ENCODE measurements at places on chromosomes 3 and 15.

- DNase-seq = no peak
These were observed 99.7 kb downstream of the ROBO2 start for GRCh38 chr3:77139624-77140023.

DNA sequence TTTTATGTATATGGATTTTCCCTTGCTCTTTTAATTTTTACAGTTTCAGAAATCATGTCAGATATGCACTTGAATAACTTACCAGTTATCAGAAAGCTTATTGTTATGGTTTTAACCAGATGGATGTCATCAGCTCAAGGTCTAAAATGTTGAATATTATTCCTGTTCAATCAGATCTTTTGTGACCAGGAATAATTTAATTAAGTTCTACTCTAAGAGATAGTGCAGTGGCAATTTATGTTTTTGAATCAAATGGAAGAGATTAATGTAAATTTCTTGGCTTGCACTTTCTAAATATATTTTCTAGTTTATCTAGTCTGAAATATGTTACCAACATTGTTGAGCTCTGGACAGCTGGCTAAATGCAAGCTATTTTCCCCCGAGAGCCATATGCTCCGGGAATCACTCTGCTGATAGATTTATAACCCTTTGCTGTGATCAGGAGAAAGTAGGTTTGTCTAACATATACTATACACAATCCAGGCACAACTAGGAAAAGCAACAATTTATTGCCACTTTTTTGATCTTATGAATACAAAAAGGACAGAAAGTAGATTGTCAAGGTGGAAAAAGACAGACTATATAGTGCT is 76.8 kb upstream of the CD96 start:
- DNase-seq = no peak

GRCh38 chr3:156735471-156735870 is 61.1 kb downstream of the TIPARP start:
- DNase-seq = no peak

- DNase-seq = peak; percentile 69
These were observed at the start of gene PPM1M for GRCh38 chr3:52245322-52246263. Gene PPM1M (plus strand): TSS chr3:52245759. CDS start chr3:52245825, 66 bp downstream.

DNA sequence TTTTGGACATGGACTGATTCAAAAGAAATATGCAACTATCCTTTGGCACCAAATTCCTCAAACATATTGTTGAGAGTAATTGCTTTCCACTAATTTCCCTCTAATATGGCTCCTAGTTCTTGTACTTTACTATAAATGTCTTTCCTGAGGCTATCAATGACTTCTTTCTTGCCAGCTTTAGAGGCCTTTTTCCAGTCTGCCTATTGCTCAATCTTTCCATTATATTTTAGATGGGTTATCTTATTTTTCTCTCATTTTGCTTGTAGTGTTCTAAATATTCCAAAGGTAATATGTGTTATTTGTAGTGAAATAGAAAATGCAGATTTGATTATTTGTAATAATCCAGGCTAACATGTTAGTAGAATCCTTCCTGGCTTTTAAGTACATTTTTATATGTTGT is 11.5 kb upstream of the TEX9 start:
- no peak for DNase-seq

DNA sequence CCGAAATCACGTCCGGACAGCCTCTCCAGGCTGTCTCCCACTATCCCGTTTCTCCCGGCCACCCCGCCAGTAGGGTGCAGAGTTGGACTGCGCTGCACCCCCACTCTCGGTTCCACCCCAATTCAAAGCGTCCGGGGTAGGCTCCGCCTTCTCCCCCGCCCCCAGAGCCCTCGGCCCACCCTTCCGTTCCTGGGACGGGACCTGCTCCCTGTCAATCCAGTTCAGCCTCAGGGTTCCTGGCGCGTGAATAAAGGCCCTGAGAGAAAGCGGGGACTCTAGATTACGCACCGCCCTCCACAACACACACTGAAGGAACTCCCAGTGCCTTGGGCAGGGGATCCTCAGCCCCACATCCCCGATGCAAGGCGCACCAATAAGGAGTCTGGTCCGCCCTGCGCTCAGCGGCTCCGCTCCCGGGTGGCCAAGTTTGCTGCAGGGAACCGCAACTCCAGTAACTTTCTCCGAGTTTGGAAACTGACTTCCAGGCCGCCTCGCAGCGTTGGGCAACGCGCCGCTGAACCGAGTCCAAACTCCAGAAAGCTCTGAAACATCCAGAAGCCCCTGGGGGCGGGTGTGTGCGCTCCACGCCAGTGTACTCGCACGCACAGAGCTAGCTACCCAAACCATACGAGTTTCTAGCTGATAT is 1.9 kb downstream of the ADAMTS9 start:
- peak; percentile 94 for DNase-seq

DNA sequence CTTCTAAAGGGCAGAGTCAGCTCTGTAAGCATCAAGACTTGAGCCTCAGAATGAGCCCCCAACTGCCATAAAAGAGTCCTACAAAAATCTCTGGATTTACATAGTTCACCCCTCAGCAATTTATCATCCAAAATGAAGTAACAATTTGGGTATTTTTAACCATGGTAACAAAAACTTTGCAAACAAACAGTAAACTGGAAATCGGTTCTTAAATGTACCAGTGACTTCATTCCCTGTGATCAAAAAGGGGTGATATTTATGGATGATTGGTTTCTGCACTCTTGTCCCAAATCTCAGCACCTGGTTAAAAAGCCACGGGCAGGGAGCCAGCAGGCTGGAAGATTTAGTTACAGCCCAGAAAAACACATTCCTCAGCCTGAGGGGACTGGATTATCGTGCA is 73.6 kb downstream of the TFG start:
- DNase-seq = no peak

GRCh38 chr15:25850154-25851111 is 12.7 kb downstream of the ATP10A start:
- peak; percentile 86 for DNase-seq

DNA sequence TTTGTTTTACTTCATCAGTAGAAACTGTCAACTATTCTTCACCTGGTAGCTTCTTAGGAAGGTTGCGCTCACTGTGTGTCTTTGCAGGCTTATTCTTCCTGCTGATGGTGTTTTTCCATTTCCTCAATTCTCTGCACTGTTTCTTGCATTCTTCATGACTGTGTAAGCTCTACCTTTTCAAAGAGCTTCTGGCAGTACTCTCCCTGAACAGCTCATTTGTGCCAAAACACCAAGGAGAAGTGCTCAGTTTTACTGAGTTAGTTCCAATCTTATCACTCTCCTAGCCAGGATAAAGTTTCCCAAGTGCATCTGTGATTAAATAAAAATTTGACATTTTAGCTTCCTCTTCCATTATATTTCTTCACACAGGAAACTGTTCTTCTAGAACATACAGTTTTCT is 339.8 kb downstream of the EPHA3 start:
- no peak for DNase-seq

DNA sequence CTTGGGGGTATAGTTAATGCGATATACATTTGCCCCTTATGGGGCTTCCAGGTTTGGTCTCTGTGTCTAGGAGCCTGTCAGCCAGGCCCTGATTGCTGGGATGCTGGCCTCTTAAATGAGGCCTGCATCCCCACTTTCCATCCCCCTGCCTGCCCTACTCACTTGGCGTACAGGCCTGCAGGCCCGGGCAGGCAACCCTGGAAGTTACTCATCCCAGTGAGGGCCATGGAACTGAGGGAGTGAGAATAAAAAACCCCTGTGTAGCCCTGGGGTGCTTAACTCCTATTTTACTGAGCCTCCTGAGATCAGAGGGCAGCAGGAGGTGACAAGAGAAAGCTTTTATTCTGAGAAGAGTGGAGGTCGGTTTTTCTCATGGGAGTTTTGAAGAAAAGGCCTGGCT is 2.0 kb downstream of the DISP2 start:
- no peak for DNase-seq

DNA sequence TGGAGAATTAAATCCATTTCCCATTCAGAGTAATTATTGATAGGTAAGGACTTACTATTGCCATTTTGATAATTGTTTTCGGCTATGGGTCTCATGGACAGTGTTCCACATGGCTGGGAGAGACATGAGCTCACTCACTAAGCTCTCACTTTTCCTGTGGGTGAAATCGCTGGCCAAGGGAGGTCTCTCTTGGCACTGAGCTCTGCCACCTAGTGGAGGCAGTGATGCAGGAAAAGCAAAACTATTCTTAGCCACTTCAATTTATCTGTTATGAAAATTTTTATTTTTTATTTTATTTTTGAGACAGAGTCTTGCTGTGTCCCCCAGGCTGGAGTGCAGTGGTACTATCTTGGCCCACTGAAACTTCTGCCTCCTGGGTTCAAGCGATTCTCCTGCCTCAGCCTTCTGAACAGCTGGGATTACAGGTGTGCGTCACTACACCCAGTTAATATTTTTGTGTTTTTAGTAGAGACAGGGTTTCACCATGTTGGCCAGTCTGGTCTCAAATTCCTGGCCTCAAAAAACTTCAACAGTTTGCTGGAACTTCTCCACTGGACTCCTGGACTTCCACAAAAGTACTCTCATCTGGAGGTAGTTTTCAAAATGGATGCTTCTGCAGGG is 4.7 kb upstream of the RNF13 start:
- DNase-seq = peak; percentile 67

DNA sequence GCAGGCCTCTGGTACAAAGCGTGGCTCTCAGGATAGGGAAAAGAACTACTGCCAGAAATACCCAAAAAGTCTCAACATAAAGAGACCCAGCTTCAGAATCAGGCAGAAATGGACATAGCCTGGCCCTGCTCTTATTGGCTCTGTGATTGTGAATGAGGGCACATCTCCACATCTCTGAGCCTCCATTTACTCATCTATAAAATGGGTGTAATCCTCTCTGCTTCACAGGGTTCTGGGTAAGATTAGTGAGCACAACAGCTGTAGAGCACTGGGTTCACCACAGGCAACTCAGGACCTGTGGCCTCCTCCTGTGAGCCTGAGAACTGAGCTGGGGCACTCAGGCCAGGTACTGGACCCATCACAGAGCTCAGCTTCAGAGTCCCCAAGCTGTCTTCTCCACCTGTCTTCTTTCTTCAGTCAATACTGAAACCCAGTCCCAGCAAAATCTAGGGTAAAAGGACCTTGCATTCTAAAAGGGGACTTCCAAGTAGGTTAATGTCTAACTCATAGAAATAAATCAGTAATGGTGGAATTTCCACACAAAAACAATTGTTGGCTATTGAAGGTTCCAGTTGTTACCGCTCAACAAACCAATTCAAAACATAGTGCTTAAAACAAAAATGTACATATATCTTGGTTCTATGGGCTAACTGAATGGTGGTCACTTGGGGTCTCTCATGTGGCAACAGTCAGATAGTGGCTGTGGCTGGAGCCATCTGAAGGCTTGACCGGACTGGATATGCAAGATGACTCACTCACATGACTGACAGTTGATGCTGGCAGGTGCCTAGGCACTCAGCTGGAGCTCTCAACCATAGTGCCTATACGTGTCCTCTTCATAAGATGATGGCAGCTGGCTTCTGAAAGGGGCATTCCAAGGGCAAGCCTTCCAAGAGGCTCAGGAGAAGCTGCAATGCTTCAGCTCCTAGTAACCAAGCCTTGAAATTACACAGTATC is 47.3 kb downstream of the TRIM42 start:
- no peak for DNase-seq

DNA sequence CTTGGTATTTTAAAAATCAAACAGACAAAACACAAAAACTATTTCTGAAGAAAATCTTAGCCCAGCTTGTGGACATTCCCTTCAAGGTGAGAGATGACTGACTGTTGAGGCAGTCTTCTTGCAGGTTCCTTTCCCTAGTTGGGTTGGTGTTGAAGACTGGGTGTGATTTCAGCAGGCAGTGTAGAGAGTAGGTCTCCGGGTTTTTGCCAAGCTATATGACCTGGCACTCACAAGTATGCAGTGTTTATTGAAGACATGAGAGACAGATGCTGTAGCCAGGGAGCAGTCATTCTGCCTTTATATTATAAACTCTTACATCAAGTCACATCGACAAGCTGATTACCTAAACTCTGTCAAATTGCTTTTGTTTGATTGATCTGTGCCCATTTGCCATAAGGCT is 17.5 kb downstream of the SENP8 start:
- DNase-seq = no peak

- DNase-seq = no peak
These were observed 2.3 kb upstream of the TLR9 start for GRCh38 chr3:52227766-52228165.

DNA sequence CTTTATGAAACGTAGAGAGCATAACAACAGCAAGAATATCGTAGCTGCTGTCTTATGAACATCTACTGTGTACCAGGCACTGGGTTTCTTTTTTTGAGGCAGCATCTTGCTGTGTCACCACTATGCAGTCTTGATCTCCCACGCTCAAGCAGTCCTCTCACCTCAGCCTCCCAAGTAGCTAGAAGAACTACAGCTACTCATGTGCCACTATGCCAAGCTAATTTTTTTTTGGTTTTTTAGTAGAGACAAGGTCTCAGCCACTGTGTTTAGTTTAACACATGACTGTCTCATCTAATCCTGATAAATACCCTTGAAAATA is 129.9 kb downstream of the VGLL4 start:
- no peak for DNase-seq

GRCh38 chr15:57500256-57500655 is 91.4 kb upstream of the MYZAP start:
- no peak for DNase-seq

DNA sequence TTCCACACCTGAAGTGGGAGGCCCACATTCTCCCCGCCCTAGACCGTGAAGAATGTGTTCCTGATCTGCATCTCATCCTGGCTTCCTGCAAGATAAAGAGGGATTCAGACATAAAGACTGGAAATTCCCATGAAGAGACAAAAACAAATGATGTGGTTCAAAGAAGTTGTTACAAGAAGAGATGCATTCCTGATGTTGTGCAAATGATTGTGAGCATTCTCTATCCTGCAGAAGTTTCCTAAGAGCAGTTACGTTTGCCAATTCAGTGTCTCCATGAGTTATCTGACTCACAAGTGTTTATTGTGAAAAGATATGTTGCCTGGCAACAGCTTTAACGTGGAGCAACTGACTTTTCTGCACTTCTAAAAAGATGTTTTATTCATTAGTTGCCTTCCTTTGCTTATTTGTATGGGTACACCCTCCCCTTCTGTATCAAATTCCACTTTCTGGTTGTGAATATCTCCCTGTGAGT is 107.8 kb downstream of the ZIC4 start:
- DNase-seq = no peak

DNA sequence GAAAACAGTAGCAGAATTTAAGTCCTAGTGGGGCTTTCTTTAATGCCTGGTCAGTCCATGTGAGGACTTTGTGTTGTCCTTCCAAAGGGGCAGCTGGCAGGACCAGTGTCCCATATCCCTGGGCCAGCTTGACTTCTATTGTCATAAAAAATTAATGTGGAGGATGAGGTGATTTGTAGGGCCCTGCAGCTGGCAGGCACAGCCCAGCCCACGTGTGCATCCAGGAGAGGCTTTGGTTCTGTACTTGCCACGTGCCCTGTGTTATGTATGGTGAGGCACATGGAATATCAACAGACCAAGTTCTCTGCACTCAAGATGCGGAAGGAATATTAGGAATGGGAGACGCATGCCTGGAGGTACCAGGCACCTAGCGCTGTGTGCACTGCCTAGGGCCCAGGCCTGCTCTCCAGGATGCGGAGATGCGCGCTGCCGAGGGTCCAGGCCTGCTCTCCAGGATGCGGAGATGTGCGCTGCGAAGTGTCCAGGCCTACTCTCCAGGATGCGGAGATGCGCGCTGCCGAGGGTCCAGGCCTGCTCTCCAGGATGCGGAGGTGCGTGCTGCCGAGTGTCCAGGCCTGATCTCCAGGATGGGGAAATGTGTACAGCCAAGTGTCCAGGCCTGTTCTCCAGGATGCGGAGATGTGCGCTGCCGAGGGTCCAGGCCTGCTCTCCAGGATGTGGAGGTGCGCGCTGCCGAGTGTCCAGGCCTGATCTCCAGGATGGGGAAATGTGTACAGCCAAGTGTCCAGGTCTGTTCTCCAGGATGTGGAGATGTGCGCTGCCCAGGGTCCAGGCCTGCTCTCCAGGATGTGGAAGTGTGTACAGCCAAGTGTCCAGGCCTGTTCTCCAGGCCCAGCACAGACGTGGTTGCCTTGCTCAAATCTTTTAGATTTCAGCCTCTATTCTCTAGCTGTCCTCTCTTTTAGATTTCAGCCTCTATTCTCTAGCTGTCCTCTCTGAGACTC is 183.3 kb upstream of the ROPN1 start:
- no peak for DNase-seq
